ENCODE measurements at places on chromosomes 11 and 22.

GRCh38 chr11:87141980-87142514, 104.3 kb downstream of the TMEM135 start:
- no peak for DNase-seq

DNA sequence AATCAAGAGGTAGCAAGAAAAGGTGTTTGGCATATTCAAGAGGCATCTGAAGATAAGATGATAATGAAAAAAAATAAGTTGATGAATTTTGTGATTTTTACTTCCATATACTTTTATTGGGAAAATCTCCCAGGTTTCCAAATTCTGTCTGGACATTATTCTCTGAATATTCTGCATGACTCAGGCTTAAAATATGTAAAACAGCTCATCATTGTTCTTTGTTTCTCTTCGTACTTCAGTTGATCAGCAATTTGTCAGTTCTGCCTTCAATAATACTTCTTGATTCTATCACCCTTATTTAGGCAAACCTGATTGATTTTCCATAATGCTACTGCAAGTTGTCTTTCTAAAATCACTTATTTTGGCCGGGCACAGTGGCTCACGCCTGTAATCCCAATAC, 30.2 kb downstream of the GTF2H1 start:
- no peak for DNase-seq

DNA sequence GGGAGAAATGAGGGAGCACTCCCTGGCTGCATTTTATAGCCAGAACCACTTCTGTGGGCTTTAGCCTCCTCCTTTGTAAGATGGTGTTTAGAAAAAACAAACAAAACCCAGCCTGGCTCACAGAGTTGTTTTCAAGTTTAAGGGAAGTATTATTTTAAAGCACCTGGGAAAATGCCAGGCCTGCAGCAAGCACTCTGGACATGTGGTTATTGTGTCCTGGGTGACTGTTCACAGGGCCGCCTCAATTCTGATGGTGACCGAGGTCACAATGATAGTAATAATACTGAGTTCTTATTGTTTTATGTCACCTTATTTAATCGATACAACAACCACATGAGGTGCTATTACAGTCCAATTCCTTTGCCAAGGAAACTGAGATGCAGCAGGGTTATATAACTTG, 20.7 kb upstream of the SLC22A12 start:
- DNase-seq = no peak

DNA sequence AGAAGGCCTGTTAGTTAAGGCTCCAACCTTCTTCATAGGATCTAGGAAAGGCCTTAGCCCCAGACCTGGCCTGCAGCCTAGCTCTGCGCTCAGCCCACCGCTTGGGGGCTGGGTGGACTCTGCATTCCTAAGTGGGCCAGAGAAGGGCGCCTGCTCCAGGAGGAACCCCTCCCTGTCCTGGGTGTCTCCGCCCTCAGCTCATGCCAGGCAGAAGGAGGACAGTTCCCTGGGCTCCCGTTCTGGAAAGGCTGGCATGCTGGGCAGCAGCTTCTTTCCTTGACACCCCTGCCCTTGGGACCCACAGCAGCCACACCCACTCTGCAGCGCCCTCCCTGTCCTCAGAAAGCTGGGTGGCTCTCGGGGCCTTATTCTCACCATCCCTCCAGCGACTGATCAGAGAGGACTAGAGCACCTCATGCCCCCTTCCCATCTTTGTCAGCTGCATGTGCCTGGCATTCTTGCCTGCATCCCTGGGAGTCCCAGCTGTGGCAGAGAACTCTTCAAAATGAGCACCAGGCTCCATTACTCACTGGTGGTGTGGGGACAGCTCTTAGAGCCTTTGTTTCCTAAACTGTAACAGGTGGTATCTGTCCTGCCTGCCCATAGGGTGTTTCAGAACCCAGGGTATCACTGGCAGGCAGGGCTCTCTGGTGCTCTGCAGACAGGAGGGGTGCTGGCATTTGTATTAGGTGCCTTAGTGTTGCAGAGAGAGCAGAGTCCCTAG, 20.3 kb upstream of the MYRF start:
- DNase-seq = no peak

GRCh38 chr11:2269601-2270321, 627 bp downstream of the ASCL2 start:
- DNase-seq = peak; percentile 24

- no peak for DNase-seq
These were observed 33.8 kb upstream of the DKK3 start for GRCh38 chr11:12042215-12042676.

DNA sequence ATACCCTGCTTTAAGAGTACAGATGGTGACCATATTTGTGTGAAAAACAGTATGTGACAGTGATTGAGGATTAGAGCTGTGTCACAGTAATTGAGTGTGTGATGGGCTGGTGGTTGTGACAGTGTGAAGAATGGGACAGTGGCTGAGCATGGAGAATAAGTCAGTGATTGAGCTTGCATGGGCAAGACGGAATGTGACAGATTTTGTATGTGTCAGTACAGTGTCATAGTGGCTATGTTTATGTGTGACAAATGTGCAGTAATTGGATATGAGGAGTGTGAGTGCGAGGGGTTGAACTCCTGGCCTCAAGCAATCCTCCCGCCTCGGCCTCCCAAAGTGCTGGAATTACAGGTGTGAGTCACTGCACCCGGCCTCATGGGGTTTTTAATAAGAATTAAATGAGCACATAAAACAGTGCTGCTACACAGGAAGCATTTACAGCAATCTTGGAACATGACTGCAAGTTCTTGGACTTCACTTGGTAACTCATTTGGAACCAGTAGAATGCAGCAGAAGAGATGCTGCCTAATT, 583 bp upstream of the RRAS2 start:
- DNase-seq = no peak

GRCh38 chr11:130760515-130761125, 155.7 kb downstream of the SNX19 start:
- DNase-seq = no peak

DNA sequence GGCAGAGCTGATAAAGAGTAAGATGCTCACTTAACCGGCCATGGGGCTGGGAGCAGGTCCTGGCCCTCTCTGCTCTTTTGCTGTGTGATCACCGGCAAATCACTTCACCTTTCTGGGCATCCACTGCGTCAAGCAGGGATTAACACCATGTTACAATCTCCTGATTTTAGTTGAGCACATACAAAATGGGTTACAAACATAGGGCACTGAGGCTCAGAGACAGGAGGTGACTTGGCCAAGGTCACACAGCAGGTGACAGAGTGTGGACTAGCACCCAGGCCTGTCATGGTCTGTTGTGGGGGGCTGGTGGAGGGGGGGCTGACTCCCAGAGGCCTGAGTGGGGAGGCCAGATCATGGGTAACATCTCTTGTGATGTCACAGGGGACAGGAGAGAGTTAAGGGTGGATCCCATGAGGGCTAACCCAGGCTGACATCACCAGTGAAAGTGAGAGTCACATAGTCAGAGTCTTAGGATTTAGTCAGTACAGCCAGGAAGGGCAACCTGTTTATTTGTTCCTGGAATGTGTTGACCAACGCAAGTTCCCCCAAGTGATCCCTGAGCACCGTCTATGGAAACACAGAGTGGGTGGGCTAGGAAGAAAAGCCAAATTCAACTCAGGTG, 27.8 kb downstream of the GDPD5 start:
- no peak for DNase-seq

GRCh38 chr22:25816522-25817059, 74.6 kb downstream of the MYO18B start:
- DNase-seq = no peak
